ENCODE measurements at places on chromosomes 1 and 21.
A peak's percentile ranks its signal among the peaks of the same experiment; 100 is the strongest.

GRCh38 chr1:211775170-211775569 is 55.4 kb downstream of the LPGAT1 start:
- DNase-seq: no peak

DNA sequence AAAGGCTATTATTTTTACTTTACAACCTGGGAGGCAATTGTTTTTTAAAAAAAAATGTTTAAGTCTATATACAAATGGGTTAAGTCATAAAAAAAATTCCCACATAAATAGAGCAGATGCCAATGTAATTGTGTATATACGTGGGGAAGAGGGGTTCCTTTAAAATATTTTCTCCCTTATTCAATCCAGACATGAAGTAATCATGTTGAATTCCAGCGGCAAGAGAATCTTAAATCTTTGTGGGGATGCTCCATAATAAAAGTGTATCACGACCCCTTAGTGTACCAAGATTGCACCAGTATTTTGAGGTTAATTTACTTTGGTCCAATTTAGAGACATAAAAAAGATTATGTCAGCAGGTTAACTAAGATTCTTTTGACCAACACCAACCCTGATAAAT is 62.1 kb downstream of the ARID4B start:
- DNase-seq: no peak

GRCh38 chr1:111370871-111371270 is 56.7 kb downstream of the OVGP1 start:
- no peak for DNase-seq

GRCh38 chr1:209742409-209743144 is 13.3 kb upstream of the TRAF3IP3 start:
- DNase-seq: no peak

GRCh38 chr1:29655145-29655544 is 418.8 kb downstream of the PTPRU start:
- no peak for DNase-seq

- no peak for DNase-seq
These were observed 49.9 kb upstream of the EDN2 start for GRCh38 chr1:41534181-41535076.

- DNase-seq: peak; percentile 24
These were observed 51.9 kb downstream of the IER5 start for GRCh38 chr1:181140398-181140797.

- no peak for DNase-seq
These were observed 6.0 kb upstream of the CLIC4 start for GRCh38 chr1:24739241-24739640.

GRCh38 chr1:243748706-243749283 is 101.2 kb downstream of the AKT3 start:
- DNase-seq: peak; percentile 44

DNA sequence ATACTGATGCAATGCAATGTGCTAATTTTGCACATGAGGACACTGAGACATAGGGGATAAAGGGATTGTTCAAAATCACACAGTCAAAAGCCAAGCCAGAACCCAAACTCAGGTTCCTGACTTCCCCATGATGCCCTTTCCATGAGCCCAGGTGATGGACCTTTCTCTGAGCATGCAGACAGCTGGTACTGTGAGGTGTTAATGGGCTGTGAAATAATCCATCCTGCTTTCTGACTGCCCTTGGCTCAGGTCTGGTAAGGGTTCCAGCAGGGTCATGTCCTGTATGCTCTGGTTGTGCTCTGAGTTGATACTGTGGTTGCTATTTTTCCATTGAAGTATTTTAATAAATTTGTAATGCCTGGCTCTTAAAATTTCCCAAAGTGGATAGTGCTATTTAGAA is 50.0 kb downstream of the CNIH3 start:
- no peak for DNase-seq

DNA sequence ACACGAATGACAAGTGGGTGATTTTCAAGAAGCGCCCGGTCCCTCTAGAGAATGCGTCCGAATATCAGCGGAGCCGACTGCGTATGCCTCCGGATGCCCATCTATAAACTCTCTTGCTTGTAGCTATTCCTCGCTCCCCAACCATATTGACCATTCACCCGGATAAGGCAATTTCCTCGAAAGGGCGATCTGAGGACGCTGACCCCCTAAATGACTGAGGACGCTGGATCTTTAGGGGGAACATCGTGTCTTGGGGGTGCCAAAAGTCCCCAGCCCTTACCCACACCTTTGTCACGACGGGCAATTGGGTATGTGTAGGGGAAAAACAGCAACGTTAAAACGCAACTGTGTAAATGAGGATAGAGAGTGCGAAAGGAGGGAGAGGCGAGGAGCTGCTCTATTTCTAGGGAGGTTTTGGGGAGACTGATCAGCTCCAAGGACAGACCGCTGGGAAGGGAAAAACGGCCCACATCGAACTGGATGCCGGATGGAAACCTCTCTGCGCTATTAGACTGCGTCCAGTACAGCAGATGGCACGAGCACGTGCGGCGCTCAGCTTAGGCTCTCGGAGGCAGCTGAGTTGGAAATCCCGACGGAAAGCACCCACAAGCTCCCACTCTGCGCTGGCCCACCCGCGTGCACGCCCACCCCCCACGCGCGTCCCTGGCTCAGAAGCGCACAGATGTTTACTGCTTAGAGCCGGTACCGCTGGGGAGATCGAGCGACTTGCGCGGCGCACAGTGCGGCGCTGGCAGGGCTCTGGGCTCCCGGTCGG is 2.9 kb upstream of the PRRX1 start:
- no peak for DNase-seq

DNA sequence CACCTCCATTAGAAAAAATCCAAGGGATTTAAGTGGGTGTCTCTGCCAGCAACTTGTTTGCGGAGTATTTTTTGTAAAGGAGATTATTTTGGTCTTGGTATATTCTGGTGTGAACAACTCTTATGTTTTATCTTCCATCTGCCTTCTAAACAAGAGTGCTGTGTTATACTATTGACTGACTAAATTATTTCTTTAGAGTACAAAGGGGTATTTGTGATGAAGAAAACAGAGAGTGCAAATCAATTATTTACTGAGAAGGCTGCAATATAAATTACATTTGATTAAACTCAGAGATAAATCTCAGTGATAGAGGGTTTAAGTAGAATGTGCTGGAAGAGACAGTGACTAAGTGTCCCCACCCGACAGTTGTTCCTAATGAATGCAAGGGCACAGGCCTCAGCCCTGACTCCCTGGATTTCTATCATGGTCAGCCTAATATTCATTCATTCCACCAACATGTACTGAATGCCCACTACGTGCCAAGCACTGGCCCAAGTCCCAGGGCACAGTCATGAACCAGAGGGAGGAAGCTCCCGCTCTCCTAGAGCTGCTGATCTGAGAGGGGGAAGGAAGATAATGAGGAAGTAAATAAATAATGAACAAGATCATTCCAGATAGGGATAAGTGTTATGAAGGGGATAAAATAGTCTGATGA is 196.9 kb upstream of the C8B start:
- no peak for DNase-seq

DNA sequence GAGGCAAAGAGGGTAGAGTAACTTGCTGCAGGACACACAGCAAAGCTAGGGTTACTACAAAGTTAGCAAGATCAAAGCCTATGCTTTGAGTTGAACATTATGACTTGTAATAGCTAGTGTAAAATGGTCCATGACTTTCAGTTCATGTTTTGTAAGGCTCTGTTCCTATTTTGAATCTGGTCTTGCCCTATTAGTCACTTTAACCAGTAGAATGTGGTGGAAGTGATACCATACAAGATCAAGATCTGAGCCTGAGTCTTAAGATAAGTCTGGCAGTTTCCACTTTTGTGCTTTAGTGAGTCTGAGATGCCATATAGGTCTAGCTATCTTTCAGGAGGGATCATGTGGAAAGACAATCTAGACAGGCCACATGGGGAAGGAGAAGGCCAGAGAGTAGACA is 282.1 kb upstream of the BRINP3 start:
- no peak for DNase-seq

- DNase-seq: no peak
These were observed 530.5 kb downstream of the PTBP2 start for GRCh38 chr1:97252076-97252475.

- peak; percentile 50 for DNase-seq
These were observed 482.4 kb downstream of the NPHP4 start for GRCh38 chr1:5509664-5510452.

GRCh38 chr1:154657556-154657955 is 49.6 kb upstream of the ADAR start:
- DNase-seq: no peak

DNA sequence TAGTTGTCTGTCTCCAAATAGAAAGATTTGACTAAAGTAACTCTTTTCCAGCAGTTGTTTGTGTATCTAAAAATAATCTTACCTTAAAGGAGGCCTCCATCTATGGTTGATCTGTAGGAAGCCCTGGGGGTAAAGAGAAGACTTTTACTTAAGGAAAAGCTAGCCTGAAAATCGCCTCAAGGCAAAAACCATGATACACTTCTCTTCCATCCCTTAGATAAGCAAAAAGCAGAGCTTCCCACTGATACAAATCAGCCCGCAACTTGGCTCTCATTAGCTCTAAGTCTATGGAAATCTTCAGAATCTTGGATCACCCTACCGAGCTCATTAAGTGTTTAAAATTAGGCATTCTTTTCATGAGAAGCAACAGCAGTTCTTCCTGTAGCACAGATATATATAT is 576.9 kb upstream of the PTBP2 start:
- no peak for DNase-seq

- peak; percentile 37 for DNase-seq
These were observed at the start of gene CHRNB2 for GRCh38 chr1:154567386-154568156. Gene CHRNB2 (plus strand): TSS chr1:154567778. CDS start chr1:154568045, 267 bp downstream.

GRCh38 chr1:83746234-83746633 is 252.7 kb downstream of the TTLL7 start:
- no peak for DNase-seq

GRCh38 chr1:34866762-34867109 is 7.2 kb upstream of the SMIM12 start:
- DNase-seq: no peak

DNA sequence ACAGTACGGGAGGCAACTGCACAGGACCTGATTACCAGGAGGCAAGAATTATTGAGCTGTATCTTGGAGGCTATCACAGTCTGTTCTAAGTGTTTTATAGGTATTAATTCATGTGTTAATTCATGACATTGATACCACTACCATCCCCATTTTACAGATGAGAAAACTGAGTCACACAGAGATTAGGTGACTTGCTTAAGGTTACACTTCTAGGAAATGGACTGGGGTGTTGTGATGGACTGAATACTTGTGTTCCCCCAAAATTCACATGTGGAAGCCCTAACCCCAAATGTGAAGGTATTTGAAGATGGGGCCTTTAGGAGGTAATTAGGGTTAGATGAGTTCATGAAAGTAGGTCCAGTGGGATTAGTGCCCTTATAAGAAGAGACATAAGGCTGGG is 10.1 kb upstream of the TRIM63 start:
- DNase-seq: no peak

DNA sequence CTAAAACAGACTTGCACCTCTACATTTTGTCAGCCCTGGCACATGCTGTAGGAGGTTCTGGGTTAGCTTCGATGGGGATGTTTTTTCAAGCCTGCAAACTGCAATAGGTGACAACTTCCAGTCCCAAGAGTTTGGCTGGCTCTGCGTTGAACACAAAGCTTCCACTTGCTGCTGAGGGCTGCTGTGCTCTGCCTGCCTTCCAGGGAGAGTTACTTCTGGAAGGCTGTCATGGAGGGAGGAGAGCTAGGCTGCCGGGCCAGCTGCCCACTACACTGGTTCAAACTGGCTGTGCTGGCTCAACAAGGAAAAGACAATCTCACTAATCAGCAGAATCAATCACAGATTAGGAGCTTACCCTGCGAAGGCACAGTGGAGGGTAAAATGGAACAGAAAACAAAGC is 46.7 kb upstream of the PPP2R5A start:
- DNase-seq: no peak

- DNase-seq: no peak
These were observed 7.4 kb downstream of the PMF1 start for GRCh38 chr1:156220226-156220625.

GRCh38 chr1:161905269-161905884 is 118.3 kb downstream of the OLFML2B start:
- peak; percentile 75 for DNase-seq
